ENCODE measurements at places on chromosomes 12 and 14.
A peak's percentile ranks its signal among the peaks of the same experiment; 100 is the strongest.

- DNase-seq, result no peak
Measured at GRCh38 chr12:64701283-64701682, 57.9 kb downstream of the GNS start.

GRCh38 chr14:92160619-92161018 lies 38.9 kb downstream of the CPSF2 start:
- no peak for DNase-seq

- no peak for DNase-seq
Measured at GRCh38 chr12:118089782-118090181, 14.0 kb downstream of the VSIG10 start.

DNA sequence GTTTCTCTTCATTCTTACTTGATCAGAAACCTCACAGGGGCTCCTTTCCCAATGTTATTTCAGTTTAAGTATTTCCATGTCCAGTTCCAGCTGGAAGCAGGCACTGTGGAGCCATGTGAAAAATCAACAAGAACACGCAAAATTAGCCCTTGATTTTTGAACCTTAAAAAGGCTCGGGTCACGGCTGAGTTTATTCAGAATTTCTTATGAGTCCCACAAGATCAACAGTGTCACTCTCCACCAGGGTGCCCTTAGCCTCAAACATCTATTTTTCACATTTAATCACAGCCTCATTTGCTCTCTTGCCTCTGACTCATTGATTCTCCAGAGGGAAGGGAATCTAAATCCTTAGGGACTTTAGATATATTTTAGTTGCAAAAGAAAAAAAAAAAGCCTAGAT lies 157.7 kb upstream of the AVPR1A start:
- no peak for DNase-seq

DNA sequence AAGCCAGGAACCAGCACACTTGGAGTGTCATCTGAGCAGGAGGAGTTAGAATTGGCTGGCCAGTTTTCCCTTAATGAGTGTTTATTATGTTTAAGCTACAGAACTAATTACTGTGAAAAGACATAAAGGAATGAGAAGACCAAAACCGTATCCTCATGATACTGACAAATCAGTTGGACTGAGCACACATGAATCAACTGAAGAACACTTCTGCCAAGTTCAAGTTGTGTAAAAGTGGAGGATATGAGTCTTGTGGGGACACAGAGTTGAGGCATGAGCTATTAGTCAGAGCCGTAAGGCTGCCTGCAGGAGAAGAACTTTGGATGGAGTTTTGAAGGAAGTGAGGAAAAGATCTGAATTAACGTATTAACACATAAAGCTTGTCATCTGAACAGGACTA lies 43.1 kb downstream of the HMGA2 start:
- no peak for DNase-seq

DNA sequence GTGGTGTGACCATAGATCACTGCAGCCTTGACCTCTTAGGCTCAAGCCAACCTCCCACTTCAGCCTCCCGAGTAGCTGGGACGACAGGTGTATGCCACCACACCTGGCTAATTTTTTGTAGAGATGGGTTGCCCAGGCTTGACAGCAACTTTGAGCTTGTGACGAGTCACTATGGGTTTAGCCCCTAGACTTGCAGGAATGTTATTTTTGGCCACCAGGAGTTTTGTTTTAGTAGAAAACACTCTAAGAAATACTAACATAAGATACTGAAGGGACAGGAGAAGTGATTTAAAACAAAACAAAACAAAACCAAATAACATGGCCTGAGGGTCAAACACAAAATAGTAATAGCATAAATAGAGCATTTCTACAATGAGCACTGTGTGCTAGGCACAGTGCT lies 26.4 kb downstream of the SETD3 start:
- no peak for DNase-seq

DNA sequence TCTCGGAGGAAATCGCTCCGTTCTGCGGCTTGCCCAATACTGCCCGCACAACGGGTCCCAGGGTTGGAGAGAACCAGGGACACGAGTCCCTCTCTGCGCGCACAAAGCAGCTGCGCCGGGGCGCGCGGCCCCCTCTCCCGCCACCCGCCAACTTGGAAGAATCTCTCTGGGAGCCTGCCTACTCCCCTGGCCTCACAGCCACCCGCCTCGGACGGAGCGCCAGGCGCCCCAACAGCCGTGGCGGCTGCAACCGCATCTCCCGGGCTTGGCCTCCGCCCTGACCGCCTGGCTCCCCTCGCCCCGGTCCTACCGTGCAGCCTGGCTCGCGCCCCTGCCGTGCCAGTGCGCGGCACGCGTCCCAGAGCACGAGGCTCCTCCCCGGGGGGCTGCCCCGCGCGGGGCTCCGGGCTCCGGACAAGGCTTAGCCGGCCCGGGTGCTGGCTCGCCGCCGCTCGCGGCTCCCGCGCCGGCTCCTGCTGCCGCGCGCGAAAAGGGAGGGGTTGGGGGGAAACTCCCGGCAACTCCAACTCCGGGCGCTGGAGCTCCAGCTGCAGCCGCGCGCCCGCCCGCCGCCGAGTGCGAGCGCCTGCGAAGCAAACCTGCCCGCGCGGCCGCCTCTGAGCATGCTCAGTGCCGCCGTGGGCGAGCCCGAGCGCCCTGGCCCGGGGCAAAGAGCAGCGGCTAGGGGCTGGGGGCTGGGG lies at the start of gene STXBP6:
Gene STXBP6, minus strand, starts transcription at position 580 of the 701 bp plus-strand sequence. CDS start 75,329 bp downstream, outside the sequence.
- DNase-seq, result no peak

DNA sequence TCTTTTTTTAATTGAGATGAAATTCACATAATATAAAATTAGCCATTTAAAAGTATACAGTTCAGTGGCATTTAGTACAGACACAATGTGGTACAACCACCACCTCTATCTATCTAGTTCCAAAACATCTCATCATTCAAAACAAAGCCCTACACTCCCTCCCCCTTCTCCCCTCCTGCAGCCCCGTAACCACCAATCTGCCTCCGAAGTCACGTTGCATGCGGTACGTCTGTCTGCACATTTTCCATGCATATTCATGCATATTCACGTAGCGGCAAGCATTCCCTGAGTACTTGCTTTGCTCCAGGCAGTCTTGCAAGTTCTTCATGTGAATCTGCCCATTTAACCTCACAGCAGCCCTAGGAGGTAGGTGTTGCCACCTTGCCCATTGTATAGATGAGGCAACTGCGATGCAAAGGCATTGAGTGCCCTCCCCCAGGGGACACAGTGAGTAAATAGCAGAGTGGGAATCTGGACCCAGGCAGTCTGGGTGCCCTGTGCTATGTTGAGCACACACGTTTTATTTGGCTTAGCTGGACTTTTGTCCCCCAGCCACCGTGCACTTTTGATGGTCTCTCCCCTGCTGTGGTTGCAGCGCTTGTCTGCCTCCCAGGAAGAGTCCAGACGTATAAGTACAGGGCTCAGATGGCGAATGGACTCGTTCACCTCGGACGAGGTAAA lies 43.4 kb downstream of the RIN3 start:
- DNase-seq, result no peak

DNA sequence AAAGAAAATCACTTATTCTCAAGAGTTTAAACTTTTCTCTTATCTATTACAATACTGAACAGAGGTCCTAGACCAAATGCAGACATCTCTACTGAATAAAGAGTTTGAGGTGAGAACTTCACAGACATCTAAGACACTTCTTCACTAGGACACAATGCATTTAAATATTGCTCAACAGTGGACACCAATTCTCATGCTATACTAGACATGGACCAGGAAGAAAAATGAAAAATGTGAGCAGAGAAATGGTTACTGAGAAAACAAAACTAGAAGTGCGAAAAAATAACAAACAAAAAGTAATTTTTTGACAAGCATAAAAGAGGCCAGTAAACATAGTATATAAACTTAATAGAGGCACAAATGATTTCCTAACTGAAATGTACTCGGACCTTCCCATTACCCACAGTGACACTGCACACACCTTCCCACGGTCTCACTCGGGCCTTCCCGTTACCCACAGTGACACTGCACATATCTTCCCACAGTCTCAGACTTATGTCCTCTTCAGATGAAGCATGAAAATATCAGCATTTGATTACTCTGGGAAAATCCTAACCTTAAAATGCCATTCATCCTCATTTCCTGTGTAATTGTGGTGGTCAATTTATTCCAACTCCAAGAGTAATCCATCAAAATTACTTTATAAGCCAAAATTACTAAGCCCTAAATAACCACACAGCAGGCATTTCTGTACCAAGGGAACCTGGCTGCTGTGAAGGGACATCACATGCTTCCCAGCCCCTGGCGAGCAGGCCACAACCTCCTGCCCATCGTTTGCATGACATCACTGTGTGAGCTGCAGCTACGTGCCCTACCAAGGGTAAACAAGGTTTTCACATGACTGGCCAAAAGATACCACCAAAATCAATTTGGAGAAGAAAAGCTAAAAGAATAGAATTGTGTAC lies 6.4 kb downstream of the SLC15A4 start:
- DNase-seq, result no peak

DNA sequence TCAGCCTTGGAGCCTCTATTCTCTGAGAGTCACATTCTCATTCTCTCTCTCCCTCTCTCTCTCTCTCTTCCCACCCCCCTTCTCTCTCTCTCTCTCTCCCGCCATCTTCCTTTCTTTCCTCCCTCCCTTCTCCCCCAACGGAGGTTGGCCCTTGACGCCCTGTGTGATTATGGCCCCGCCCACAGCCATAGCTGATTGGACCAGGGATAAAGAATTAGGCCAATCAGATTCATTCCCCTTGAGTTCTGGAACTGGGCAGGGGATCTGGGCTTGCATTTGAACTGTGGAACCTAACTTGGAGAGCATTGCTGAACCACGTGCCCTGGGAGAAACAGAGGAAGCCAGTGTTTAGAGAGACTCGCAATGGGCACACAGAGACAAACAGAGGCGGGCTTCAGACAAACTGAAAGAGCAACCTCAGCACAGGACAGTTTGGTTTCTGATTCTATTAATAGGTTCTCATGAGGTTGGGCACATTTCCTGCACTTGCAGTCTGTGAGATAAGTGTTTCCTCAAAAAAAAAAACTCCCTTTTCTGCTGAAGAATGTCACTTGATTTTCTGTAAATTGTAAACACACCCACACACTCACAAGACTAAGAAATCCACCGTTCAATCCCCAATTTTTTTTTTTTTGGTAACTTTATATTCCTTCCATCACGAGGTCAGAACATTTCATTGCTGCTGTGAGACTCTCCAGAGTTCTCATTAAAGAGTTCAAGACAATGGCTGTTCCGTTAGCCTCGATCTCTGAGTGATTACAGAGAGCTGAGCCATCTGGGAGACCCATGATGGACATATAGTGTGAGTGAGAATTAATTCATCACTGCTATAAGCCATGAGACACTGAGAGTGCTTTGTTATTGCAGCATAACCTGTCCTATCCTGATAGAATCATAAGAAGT lies 3.5 kb upstream of the P2RX7 start:
- peak; percentile 64 for DNase-seq

DNA sequence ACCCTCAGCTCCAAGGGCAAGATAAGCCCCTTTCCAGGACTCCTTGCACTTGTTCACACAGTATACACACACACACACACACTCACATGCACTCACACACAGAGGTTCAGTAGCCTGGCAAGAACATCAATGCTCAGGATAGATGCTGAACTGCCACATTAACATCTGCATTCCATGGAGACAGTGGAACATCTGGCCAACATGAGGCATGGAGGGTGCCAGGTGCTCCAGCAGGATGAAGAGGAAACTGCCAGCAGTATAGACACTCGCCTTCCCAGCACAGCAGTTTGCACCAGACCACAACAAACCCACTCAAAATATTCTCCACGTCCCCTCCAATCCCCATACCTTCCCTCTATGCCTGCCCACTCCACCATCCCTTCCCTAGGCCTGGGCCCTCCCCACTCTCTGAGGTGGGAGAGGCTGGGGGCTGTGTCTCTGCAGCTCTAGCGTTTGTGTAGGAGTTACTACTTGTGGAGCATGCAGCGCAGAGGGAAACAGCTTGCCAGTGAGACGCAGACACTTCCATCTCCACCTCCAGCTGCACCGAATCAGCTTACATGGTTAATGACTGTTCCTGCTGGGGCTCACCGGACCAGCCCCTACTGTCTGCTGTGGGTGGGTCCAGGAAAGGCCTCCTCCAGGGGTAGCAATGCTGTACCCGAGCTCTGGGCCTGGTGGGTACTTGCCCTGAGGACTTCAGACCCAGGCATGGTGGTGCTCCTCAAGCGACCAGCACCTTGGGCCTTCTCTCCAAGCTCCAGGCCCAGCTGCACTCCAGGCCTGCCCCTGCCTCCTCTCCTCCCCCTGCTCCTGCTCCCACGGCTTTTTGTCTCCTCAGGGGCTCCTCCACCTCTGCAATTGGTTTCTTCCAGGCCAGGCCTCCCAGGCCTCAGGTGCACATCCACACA lies 18.6 kb upstream of the PLEKHG3 start:
- DNase-seq, result no peak

DNA sequence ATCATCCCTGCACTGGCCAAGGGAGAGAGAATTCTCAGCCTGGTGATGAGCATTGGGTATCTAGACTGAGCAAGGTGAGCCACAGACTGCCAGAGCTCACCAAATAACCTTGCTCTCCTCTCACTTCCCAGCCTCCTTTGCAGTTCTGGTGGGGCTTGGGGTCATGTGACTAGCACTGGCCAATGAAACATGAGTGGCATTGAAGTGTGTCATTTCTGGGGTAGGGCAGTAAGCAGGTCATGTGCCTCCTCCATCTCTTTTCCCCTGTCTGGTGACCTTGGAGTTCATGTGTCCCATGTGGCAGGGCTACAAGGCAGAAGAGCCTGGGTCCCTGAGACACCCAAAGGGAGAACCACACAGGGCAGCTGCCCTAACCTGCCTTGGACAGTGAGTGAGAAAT lies 3.6 kb upstream of the KRT72 start:
- no peak for DNase-seq

GRCh38 chr12:19036673-19037357 lies 92.7 kb upstream of the PLEKHA5 start:
- DNase-seq, result no peak

DNA sequence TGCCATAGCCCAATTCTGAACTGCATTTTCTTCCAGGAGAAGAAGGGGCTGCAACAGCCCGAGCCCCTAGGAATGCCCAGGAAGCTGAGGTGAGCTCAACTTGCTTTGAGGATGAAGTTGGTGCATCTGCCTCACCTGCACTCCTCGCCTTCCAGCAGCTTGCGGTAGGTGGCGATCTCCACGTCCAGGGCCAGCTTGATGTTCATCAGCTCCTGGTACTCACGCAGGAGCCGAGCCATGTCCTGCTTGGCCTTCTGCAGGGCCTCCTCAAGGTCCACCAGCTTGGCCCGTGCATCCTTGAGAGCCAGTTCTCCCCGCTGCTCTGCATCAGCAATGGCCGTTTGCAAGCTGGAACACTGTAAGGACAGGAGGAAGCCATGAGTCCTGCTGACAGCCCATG lies 6.0 kb downstream of the KRT75 start:
- no peak for DNase-seq

- no peak for DNase-seq
Measured at GRCh38 chr12:113246478-113247122, 25.3 kb downstream of the TPCN1 start.

Data from stimulated activated CD8-positive, alpha-beta memory T cell treated with anti-CD3 and anti-CD28 coated beads, Interleukin-7, amount 100 ng/mL, for 24 hours (primary cell).